ENCODE measurements at places on chromosomes 5 and 9.
A peak's percentile ranks its signal among the peaks of the same experiment; 100 is the strongest.

DNA sequence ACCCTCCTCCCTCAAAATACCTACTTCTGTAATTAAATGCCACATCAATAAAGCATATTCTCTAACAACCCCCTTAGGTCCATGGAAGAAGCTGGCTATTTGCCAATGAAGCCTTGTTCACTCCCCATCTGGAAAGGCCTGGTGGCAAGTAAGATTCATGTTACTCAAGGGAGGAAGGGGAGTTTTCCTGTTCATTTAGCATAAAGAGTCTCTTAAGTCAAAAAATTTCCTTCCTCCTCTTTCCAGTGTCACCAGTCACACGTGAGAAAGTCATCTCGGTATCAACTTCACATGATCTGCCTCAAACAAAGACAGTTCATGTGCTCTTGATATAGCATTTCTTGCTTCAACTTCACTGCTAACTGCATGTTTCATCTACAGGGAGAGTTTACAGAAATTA, 32.7 kb upstream of the RIC1 start:
- DNase-seq = no peak

DNA sequence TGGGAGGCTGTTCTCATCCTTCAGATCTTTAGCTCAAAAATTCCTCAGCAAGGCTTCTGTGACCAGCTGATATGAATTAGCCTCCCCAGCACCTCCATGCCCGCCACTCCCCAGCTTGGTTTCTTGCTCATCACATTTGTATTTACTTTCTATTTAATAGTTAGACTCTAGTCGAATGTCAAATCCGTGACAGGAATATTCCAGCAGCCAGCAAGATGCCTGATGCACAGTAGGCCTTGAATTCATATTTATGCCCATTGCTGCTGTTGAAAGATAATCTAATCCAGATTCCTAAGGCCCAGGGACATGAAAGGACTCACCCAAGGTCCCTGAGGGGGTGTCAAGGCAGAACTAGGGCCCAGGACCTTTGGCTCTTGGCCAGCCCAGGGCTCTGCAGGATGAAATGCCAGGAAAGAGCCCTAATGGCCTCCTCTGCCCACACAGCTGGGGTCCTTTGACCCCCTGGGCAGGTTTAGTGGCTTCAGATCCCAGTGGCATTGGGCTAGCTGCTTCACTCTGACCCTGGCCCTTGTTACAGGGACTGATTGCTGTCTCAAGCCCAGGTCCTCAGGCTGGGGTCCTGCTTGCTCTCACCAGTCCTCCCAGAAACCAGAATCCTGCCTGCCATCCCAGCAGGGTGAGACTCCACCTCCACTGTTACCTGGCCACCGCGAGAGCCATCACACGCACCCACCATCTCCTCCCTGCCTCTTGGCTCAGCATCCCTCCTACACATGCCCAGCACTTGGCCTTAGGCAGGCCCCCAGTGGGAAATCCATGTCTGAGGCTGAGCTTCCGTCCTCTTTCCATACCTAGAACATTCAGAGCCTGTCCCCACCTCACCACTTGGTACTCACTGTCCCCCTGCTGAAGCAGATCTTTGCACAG, 7.3 kb downstream of the CSF1R start:
- peak; percentile 61 for DNase-seq

- no peak for DNase-seq
Observed at GRCh38 chr5:139760066-139761056, 35.2 kb upstream of the PSD2 start.

DNA sequence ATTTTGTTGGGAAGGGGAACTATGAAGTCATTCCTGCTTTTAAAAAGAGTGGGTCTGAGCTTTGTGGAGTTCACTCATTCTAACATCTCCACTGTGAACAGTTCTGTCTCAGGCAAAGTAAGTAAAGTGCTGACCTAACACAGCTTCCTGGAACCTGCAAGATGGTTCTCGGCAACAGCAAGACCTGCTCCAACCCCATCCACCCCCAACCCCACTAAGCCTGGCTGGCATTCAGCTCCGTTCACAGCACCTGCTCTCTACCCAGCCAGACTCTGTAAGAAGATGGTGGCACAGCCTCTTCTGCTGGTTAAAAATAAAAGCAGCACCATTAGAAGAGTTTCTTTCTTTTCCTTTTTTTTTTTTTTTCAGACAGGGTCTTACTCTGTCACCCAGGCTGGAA, 42.0 kb downstream of the EPB41L4B start:
- DNase-seq = no peak

- DNase-seq = no peak
Observed at GRCh38 chr5:172713809-172714490, 57.0 kb downstream of the DUSP1 start.

GRCh38 chr9:85511746-85512145, 230.0 kb downstream of the AGTPBP1 start:
- no peak for DNase-seq

DNA sequence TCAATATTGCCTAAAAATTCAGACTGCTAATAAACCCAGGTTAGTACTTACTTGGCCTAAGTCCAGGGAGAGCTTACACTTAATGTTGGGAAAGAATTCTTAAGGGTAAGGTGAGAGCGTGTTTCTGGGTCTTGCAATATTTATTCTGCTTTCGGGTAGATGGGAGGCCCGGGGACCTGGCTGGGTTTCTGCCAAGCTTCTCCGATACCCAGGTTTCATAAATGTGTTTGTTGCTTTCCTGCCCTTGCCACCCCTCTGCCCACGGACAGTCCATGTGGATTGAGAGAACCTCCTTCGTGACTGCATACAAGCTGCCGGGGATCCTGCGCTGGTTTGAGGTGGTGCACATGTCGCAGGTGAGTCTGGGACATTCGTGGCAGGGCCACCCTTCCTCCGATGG, 48.4 kb upstream of the FOXI1 start:
- peak; percentile 69 for DNase-seq

DNA sequence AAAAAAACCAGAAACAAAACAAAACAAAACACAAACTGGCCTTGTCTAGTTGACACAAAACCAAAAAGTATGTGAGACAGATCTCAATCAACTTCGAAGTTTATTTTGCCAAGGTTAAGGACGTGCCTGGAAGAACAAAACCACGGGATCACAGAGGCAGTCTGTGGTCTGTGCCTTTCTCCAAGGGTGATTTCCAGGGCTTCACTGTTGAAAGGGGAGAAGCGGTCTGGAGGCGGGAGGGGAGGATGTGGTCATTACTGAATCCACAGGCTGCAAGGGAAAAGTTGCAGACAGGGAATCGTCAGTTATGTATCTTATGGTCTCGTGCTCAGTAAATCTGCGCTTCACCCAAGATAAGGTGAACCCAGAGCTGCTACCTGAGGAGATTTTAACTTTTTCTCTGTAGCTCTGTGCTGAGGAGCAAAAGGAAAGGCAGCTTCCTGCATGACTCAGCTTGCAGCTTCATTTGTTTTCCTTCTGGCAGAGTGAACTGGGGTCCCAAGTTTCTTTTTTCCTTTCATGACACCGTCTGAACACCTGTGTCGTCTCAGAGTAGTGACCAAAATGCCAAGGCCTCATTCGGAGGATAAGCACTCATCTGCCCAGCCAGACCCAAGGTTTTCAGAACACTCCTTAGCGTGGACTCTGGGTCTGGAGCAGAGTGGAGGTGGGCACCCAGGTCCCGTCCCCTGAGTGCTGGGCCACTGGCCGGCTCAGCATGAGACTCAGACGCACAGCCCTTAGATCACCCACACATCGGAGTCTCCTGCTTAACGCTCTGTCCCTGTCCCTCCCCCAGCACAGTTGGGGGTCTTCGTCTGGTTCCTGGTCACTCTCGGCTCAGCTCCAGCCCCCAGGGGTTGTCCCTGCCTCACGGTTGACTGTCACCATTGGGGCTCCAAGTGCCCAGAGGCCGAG, 25.9 kb downstream of the ROPN1L start:
- DNase-seq = no peak
